ENCODE measurements at places on chromosomes 6 and 20.

GRCh38 chr6:45665859-45666258 is 288.1 kb upstream of the SUPT3H start:
- no peak for DNase-seq

DNA sequence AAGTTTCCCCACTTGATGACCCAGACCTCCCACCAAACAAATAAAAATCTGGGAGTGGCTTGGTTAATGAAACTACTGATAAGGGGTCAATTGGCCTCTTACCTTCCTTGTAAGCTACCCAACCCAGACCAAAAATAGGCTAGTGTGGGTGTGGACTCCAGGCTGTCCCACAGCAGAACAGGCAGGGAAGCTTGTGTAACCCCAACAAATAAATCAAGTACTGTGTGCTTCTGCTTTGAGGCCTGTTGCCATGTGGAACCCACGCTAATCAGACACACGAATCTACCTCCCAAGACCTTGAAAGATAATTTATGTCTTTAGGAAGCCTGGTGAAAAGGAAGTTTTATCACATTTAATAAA is 33.7 kb upstream of the PAQR8 start:
- no peak for DNase-seq

GRCh38 chr6:5730585-5731263 is 276.0 kb downstream of the NRN1 start:
- no peak for DNase-seq

- no peak for DNase-seq
Observed at GRCh38 chr6:103080497-103080896, 1687.0 kb downstream of the GRIK2 start.

- DNase-seq = no peak
Observed at GRCh38 chr6:160678230-160678629, 14.2 kb upstream of the LPA start.

DNA sequence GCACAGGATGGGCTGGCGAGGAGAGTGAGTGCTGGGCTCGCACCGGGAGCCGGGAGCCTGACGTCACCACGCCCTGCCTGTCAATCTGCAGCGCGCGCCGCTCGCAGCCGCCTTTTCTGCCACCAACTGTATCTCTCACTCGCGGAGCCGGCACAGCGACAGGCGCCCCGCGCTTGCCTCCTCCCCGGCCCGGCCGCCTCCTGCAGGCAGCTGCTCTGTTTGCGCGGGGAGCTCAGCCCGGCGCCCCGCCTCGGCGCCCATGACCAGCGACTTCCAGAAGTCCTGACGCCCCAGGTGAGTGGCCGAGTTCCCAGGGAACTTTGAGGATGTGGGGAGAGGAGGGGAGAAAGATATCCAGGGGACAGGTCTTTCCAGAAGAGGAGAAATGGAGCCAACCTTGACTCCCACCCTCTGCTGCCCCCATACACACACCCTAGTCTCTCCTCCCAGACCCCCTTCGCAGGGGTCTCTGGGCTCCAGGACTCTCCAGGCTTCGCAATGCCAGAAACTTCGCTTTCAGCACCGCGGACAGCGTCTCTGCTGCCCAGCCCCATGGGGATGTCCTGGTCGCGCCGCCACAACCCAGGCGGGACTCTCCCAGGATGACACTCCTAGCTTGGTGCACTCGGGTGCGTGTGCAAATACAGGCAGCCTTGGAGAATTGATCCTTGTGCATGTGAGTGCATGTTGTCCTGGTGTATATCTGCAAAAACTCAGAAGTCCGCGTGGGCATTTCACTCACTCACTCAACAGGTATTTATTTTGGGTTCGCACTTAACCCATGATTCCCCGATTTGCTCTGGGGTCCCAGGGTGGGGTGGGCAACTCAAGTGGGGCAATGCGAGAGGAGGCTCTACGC is at the start of gene GPR6:
TSS of gene GPR6 (plus strand) at position 138 of the 859 bp plus-strand sequence. CDS start 802 bp downstream, outside the sequence.
- peak; percentile 12 for DNase-seq

DNA sequence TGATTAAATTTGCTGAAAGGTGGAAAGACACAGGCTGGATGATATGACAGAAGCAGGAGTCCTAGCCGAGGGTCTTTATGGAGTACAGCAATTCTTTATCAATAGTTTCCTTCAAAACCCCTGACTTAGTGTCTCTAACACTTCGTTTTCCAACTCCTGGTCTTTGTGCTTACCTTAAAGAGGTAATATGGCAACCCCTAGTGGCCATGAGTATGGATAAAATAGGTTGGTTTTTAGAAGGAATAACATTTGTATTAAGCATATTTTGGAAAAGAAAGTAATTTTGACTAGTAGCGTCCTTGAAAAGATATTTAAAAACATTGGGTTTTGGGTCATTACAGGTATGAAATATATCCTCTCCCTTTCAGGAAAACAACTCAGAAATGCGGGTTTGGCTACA is 51.9 kb downstream of the VGLL2 start:
- DNase-seq = no peak

- no peak for DNase-seq
Observed at GRCh38 chr20:47418069-47418757, 61.7 kb upstream of the ZMYND8 start.

DNA sequence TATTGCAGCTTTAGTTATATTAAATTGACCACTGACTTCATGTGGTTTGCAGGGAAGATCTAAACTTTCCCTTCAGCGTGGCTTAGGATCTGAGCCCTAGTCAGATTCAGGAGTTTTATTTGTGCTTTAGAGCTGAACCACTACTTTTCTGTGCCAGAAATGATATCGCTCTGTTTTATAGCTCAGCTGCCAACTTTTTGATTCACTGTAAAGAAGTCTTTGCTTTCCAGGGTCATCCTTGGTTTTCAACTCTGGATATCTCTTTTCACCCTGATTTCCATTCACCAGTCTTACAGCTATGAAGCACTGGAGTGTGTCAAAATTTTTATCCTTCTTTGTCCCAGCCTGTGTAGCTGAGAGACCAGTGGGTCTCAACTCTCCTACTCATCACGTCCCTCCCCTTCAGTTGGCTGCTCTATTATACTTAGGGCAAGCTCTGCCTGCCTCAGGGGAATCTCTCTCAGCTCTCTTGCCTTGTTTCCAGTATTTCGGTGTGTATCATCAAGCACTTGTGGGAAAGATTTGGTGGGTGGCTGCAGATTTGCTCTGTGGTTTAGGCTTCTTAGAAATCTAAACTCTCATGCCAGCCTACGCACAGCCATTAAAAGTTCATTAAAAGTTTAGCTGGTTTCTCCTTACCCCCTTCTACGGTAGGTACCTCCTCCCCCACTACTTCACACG is 425.5 kb downstream of the TENT5A start:
- no peak for DNase-seq

GRCh38 chr6:3758842-3759144 is 7.3 kb upstream of the PXDC1 start:
- no peak for DNase-seq

DNA sequence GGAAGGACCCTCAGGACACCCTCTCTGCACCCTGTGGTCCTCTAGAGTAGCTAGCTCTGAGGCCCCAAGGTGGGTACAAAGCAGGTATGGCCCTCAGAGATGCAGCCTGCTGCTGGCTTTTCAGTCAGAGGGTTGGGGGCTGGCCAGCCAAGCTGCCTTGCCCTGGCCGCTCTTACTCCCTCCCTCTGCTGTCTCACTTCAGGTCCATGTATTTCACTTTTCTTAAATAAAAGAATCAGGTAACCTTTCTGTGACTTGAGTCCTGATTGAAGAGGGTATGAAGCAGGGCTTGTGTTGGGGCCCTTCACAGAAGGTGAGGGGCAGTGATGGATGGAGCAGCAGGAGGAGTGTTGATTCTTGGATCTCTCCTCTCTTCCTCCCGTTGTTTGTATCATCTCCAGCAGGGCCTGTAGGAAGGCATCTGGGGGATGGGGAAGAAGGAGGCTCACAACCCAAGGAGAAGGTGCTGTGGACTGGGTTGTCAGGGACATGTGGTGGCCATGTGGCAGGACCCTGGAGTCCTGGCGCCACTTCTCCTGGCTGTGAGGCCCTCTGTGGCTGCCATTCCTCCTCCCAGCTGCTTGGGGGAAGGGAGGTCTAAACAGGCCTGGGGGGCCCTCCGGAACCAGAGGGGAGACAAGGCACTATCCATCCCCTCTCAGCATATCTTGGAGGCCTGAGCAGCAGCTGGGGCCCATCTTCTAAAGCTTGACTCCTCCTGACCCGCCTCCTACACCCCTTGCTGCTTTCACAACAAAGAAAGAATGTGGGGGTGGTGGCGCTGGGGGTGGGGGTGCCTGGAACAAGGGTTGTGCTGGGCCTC is 1.1 kb upstream of the PTK7 start:
- DNase-seq = no peak

- DNase-seq = no peak
Observed at GRCh38 chr6:52157301-52157941, 28.8 kb upstream of the IL17A start.

Data from stimulated activated CD8-positive, alpha-beta memory T cell treated with anti-CD3 and anti-CD28 coated beads, Interleukin-15, amount 100 ng/mL, for 24 hours (primary cell).